ENCODE measurements at places on chromosomes 2 and 18. TPM values are rescaled to one million over a fixed set of nuclear protein-coding genes. Genes with fewer than 3 reads are reported as not detected.

The PIAS2 gene
- 36.0 TPM for total RNA-seq

GRCh38 chr2:80568011-80568410 lies 263.5 kb upstream of the LRRTM1 start:
- no peak for DNase-seq

DNA sequence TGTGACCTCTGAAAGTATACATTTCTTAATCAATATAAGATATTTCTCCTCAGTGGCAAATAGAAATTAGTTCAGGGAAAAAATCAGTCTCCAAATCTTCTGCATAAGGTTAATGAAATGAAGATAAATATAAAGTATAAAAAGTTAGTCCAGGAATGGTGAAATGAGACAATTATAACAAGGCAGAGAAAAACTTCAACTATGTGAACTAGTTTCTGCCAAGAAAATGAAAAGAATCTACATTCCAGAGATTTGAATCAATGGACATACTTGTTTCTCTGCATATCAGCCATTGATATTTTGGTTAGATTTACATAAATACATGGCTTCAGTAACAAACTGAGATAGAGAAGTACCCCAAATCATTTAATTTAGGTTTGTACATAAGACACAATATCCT lies 249.0 kb downstream of the EXOC6B start:
- DNase-seq, result no peak

DNA sequence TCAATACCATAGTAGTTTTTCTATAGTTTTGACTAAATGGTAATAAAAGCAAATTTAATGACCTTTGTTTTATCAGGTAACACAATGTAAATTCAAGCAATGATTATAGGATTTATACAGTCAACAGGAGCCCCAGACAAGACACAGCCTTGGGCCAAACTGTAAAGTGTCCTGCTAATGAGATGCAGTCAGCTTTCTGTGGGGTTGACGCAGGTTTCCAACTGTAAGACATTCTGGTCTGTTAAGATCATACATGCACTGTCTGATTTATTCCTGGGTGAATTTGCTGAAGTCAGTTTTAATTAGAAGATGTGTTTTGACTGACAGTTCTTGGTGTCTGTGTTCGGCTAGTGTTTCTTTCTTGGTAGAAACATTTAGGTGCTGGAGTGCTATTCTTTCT lies 180.3 kb downstream of the SNTG2 start:
- no peak for DNase-seq

All from activated B cell treated with CpG ODN at 0.5 μM for 24 hours (primary cell).